ENCODE measurements at places on chromosomes 4 and X.

DNA sequence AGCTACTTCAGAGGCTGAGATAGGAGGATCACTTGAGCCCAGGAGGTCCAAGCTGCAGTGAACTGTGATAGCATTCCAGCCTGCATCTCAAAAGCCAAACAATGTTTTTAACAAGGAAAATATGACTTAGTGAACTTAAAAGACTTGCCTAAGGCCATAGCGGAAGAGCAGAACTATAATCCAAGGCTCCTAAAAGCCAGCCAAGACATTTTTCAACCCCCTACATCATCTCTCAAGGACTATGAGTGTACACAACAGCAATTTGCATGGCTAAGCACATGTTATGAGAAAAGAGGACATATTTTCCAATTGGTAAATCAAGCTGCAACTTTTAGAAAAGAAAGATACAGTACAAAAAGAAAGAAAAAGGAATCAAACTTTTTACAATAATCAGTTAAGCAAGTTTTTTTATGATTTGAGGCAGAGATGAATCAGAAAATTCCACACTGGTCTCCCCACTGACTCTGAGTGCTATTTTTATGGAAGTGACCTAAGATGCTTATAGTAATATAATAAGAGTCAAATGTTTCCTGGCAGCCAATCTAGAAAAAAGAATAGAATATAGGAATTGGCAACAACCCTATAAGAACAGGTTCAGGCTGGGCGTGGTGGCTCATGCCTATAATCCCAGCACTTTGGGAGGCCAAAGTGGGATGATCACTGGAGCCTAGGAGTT is 9.8 kb upstream of the ACOT9 start:
- no peak for DNase-seq

DNA sequence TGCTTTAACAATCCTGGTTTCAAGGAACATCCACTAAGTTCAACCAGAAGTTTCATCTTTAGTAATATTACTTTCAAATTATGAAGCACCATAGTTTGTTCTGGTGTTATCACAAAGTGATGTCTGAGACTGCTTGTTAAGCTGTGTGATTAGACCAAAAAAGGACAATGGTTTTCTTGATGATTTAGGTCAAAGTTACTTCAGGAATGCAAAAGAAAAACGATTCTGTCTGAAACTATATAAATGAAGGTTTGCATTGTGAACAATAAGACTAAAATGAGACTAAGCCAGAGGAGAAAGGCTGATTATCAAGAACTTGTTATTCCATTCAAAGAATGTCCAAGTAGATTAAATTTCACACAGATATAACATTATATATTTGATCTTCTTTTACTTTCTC is 122.4 kb upstream of the ETNPPL start:
- DNase-seq, result no peak

DNA sequence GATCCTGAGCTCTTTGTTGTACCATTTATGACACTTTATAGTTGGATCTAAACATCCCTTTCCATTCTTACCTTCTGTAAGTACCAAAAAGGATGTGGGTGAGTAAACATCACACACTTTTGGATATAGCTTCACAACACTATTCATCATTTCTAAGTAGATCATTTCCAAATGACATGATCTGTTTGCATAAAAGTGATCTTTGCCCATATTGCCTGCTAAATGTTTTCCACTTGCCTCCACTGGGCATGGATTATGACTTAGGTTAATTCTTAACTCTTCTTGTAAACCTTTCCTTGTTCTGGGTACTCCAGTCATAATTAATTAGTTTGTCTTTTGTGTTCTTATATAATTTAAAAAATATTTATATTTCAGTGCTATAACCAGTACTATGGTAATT is 244.9 kb upstream of the AGA start:
- no peak for DNase-seq

- DNase-seq, result no peak
Measured at GRCh38 chr4:140406292-140406691, 21.2 kb downstream of the CLGN start.

- DNase-seq, result no peak
Measured at GRCh38 chr4:6272863-6273660, 3.4 kb downstream of the WFS1 start.

DNA sequence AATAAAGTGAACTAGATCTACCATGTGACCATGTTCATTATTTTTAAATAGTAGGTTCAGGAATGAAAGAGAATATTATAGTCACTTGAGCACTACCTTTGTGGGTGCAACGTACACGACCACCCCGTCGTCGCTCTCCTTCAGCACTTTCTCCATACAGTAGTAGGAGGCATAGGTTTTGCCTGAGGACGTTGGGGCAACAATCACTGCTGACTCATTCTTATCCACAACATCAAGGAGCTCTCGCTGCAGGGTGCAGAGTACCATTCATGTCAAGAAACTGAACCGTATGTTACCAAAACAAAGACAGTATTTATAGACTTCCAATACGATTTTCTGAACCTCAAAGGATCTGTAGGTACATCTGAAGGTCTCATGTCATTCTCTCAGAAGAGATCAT is 44.7 kb downstream of the DDX60 start:
- DNase-seq, result no peak

DNA sequence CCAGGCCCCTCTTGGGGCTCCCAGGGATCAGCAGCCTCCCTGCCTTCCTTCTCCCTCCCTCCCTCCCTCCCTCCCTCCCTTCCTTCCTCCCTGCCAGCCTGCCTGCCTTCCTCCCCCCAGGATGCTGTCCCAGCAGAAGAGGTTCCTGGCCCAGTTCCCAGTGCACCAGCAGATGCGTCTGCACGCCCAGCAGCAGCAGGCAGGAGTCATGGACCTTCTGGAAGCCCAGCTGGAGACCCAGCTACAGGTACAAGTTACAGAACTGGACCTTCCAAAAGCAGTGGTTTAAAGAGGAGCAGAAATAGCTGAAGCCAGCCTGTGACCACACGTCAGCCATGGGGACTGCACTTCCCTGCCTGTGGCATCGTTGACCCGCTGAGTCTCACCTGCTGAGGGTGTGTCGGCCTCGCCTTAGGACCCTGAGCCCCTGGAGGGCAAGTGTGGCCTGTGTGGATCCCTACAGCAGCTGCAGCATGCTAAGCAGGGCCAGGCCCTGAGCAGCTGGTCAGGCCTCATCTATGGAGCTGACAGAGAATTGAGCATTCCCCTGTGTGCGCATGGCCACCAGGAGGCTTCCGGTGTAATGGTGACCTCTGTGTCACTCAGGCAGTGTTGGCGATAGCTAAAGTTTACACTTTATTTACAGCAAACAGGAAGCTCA is 84.7 kb downstream of the CRMP1 start:
- no peak for DNase-seq

- DNase-seq, result no peak
Measured at GRCh38 chr4:93168053-93168452, 660.5 kb upstream of the ATOH1 start.

GRCh38 chr4:41877020-41877796 is 58.0 kb upstream of the TMEM33 start:
- no peak for DNase-seq

DNA sequence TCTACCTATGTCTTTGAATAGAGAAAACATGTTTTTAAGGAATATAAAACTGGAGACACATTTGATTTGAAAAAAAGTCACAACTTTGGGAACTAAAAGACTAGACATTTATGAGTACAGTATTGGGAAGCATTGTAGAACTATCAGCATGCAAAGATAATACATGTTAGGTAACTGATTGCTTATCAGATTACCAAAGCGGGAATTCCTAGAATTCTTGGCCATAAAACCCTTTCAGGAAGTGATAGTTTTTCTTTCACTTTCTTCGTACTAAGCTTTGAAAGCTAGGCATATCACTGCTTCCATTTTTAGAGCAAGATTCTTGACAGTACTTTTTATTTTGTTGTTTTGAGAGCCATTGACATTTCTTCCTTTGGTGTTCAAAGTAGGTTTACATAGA is 646.6 kb upstream of the PITX2 start:
- no peak for DNase-seq

GRCh38 chr4:172344308-172344938 is 531.2 kb downstream of the GALNTL6 start:
- no peak for DNase-seq

DNA sequence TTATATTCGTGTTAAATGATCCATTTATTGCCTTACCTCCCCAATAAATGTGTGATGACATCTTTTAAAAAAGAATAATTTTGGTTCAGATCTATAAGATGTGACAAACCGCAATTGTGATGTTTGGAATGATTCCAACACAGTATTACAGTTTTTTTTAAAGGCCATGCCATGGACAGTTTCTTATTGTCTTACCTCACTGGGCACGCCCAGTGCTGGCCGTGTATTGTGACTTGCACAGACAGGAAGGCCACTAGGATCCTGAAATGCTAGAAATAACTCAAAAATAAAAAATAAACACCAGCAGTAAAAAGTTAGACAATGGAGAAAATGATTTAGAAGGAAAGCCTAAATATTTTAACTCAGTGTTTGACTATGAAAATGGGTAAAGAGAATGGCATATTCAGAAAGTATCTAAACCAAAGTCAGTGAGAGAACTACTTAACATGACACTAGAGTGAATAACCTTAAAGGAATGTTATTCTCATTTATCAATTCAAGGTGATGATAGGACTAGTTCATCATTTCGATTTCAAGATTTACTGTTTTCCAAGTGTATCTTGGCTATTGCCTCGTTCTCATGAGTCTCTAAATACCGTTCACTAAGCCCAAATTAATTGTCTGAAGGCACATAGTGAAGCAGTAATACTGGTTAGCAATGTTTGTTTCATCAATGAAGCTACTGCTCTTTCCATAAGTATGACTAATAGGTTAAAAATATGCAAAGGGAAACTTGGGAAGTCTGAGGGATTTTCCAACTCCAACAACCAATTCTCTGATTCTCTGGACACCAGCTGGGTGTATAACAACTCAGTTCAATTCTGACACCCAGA is 46.1 kb upstream of the VEGFC start:
- no peak for DNase-seq

GRCh38 chr4:175271010-175271630 is 353.0 kb downstream of the ADAM29 start:
- DNase-seq, result no peak

- no peak for DNase-seq
Measured at GRCh38 chr4:79958466-79959264, 114.4 kb downstream of the ANTXR2 start.

DNA sequence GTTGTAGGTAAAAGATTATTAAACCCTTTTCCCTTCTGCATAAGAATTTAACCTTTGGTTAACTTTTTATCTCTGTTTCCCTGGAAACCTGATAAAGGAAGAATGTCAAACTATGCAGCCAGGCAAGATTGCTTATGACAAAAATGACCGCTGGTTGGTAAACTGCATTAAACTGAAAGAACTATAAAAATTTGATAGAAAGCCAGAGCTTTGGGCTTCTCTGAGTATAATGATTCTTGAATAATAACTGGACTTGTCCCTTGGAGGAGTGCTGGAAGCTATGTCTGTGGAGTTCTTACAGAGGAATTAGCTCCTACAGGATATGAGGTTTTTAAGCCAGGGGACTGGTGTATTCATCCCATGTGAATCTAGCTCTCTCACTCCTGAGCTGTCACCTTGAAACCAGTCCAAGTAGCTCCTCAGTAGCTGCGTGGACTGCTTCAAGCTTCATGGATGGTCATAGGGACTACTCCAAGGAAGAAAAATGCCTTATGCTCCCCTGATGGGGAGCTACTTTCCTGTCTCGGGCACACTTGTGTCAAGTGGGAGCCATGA is 52.0 kb downstream of the RASL11B start:
- DNase-seq, result no peak

DNA sequence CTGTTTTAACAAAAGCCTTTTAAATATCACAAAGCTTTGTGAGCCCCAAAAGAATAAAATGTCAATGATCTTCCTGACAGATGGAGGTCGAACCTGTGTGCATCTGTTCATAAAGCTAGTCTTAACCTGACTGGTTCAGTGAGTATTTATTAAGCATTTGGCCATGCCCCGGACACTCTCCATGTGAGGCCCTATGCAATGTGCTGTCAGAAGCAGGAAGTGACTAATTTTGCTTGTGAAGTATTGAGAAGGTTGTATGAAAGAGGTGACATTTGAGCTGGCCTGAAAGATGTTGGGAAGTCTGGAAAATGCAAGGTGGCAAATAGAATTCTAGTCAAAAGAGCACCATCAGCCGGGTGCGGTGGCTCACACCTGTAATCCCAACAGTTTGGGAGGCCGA is 171.4 kb downstream of the MSL3 start:
- no peak for DNase-seq

- no peak for DNase-seq
Measured at GRCh38 chr4:153113061-153113837, 91.0 kb upstream of the TRIM2 start.

GRCh38 chr4:143506031-143506430 is 7.5 kb upstream of the SMARCA5 start:
- no peak for DNase-seq

DNA sequence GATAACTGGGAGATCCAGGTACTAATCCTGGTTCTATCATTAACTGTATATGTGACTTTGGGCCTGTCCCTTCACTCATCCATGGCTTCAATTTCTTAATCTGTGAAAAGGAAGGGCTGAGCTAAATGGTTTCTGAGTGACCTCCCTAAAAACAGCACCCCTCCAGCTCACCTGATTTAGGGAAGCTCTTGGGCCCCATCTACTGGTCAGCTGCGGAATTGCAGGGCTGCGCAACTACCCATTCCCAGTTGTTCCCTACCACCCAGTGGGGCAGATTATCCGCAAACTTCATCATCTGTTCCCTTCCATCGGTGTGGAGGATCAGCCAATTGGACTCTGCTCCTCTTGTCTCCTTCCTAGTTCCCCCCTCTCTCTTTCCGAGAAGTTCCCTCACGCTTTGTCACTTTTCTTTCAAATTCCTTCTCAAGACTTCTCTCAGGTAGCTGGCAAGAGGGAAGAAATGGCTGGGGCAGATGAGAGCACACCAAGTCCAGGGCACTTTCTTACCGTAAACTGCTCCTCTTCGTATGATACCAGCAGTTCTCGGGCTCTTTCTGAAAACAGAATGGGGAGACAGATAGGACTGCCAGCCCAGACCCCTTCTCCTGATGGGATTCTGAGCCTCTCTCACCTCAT is 5.8 kb downstream of the LAS1L start:
- DNase-seq, result peak; percentile 84
